ENCODE measurements at places on chromosomes 4 and X.

GRCh38 chr4:147447786-147448185 is 33.1 kb upstream of the EDNRA start:
- DNase-seq: no peak

DNA sequence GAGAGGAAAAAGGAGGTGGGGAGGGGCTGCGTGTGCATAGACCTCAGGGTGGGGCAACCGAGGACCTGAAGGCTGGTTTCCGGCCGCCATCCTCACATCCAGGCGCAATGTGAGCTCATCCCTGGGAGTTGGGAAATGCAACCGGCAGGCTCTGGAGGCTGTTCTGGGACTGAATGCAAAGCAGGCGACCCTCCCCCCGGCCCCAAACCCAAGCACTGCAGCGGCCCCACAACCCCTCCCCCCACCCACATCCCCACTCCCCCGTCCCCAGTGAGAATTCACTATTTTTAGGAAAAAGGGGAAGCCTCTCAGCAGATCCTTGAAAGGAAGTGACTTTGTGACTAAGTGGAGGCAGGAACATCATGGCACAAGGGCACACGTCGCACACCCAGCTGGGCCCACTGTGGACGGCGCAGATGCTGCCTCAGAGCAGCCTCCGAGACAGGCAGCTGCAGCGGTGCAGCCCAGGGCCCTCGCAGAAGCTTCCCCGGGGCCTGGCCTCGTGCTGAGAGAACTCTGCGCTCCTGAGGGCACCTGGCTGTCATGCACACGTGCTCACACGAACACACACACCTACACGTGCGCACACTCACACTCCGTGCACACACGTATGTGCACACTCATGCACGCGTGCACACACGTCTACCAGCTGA is 1.3 kb upstream of the PDE6B start:
- no peak for DNase-seq

DNA sequence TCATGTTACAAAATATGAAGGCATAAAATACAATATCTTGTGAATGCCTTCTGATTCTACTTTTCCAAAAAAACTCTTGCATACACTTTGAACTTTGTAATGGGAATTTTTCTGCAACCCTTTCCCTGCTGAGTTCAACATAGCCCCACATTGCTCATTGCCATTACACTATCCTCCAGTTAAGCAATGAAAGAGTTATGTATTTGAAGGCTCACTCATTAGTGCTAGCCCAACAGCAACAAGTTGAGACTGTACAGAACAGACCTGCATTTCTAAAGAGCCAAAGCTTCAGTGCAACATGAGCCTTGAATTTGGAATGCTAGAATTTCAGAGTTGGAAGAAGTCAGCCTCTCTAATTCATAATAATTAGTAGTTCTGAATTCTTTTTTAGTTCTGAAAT is 44.4 kb upstream of the STAG2 start:
- no peak for DNase-seq

DNA sequence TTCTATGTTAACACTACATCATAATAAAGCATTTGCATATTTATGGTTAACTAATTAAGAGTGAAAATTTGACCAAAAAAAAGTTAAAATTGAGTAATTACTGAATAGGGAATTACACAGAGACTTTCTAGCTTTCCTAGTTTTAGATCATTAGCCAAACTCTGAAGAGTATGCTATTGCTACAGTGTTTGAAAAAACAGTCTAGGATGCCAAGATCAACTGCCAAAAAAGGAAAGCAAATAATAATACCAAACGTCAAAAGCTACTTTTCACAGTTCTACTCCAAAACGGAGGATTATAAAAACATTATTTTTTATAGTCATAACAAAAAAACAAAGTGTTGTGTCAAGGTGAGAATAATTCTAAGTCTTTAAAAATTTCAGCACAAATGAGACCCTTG is 359.8 kb upstream of the CTSO start:
- DNase-seq: no peak

DNA sequence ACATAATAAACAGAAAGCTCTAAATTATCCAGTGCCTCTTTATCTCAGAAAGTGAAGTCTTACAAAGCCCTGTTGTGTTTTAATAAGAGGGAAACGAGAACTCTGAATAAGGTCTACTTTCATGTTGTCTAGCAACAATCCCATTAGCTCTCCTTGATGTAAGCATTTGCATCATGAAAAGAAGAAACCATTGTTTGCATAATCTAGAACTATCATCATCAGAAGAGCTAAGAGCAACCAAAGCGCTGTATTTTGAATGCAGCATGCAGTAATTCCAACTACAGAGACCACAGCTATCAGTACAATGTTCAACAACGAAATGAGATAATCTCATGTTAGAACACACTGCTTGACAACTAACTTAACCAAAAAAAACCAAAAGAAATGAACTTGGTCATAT is 257.1 kb downstream of the CAMK2D start:
- no peak for DNase-seq

- DNase-seq: no peak
These were observed 1.4 kb downstream of the COX7B start for GRCh38 chrX:77900688-77901087.

- no peak for DNase-seq
These were observed 37.9 kb upstream of the ARSJ start for GRCh38 chr4:114017120-114017917.

GRCh38 chrX:41265615-41266014 is 68.3 kb upstream of the DDX3X start:
- peak; percentile 47 for DNase-seq

GRCh38 chrX:30895370-30895769 is 6.3 kb upstream of the TAB3 start:
- no peak for DNase-seq

- DNase-seq: no peak
These were observed 63.0 kb upstream of the WDFY3 start for GRCh38 chr4:85029453-85029852.

GRCh38 chr4:15385928-15386327 is 41.9 kb upstream of the C1QTNF7 start:
- DNase-seq: no peak

DNA sequence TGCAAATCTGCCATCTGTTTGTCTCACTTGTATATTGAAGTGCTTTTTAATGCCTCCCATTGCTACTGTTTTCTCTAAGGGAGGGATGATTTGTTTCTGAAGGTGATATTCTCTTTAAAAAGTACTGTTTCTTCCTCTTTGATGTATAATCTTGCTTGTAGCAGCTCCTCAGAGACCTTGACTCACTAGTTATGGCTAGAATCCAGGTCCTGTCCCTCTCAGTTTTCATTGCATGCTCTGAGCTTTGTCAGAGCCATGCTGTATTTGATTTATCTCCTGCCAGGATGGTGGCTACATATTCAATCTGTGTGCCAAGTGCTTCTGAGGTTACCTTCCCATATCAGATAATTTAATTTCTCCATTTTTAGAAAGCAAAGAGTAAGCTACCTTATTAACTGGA is 56.0 kb downstream of the GLUD2 start:
- no peak for DNase-seq

GRCh38 chr4:114383067-114383466 is 215.5 kb upstream of the UGT8 start:
- no peak for DNase-seq

GRCh38 chr4:161813889-161814288 is 349.9 kb downstream of the FSTL5 start:
- DNase-seq: no peak

DNA sequence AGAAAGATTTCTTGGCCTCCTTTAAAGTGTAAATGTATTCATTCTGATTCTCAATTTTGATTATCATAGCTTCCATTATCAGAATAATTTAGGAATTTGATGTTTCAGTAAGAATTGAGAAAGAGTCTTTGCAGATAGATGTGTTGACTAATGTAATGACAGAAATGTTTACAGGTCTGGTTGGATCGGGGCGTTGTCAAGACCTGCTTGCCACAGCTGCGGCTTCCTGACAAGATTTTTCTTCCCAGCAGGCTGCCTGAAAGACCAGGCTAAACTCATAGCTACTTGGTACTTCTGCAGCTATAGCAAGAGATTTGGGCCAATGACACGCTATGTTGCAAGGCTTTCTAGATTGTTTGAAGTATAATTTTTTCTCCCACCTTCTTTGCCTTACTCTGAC is 91.5 kb upstream of the ANKRD50 start:
- DNase-seq: no peak

GRCh38 chr4:145840162-145840768 is 98.4 kb downstream of the ZNF827 start:
- DNase-seq: no peak

DNA sequence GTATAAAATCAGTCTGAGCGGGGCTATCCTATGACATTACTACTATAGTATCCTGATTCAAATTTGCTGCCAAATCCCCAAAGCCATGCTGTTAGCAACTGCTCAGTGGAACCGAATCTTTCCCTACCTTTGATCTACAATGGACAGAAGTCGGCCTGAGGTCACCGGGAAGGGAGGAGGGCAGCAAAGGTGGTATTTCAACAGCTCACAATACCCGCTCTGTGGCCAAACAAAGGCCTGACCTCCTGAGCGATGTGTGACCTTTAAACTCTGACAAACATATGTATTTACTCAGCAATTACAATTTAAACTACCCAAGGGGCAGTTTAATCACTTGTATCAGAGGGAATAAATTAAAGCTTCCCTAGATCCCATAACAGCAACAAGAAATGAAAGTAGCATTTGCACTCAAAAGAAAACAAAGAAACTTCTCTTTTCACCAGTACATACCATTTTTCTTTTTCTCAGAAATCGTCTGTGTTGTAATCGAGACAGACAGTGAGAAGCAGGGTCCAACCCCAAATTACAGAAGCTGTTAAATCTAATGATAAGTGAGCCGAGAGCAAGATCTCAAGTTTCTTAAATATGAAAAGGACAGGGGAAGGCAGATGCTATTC is 11.6 kb upstream of the TMEM128 start:
- DNase-seq: no peak

DNA sequence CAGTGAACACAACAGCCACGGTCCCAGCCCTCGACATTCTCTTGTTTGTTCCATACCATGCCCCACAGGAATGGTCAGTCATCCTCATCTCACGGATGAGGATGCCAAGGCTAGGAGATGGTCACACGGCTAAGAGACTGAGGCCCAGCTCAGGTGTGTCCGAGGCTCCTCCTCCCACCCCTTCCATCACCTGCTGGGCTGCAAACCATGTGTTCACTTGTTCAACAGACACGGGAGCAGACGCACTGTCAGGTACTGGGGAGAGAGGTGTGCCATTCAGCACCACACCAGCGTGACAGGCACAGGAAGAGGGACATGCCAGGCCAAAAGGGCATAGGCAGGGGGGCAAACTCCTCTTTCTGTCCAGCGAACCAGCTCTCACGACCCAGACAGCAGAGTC is 45.9 kb downstream of the ABLIM2 start:
- no peak for DNase-seq

GRCh38 chrX:67545036-67545821 is 1.4 kb downstream of the AR start:
- DNase-seq: no peak

DNA sequence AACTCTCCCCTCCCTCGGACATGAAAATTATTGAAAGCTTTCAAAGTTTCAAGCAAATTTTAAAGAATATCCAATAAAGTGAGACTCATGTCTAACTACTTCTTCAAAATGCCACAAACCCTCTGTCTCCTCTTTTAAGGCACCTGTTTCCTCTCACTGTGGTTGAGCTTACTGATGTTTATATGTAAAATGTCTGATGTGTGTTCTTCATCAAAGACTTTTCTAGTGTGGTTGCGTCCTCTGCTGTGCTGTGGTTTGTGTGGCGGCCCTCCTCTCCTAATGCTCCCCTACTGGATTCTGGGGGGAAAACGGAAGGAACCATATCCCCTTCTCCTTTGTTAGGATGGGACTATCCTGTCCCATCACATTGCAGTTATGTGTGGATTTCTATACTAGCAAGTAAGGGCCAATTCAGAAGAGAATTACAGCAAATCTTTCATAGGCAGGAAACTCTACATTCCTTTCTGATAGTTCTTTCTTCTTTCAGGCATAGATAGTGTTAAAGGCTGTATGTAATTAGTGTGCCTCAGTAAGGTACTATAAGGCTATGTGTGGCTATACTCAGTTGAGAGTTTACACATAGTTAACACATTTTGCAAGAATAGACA is 221.0 kb upstream of the GPRIN3 start:
- no peak for DNase-seq

- DNase-seq: peak; percentile 52
These were observed 2.1 kb upstream of the IL2 start for GRCh38 chr4:122458625-122459024.

GRCh38 chr4:16106956-16107355 is 23.1 kb upstream of the PROM1 start:
- no peak for DNase-seq

GRCh38 chr4:182179105-182179504 is 64.1 kb upstream of the TENM3 start:
- no peak for DNase-seq

DNA sequence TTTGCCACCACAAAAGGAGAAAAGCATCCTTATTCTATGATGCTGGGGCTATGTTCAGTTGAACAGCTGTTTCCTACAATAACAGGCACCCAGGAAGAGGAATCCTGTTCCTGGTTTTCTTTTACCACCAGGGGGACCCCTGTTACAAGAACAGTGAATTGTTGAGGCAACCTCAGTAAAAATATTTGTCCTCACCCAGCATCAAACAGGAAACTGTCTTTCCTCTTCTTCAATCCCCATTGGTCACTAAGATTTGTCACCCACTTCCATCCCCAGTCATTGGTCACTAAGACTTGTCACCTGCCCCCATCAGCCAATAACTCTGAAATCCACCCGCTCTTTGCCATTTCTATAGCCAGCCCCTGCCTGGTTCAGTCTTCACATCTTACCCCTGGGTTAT is 143.5 kb upstream of the GALNT7 start:
- DNase-seq: no peak

DNA sequence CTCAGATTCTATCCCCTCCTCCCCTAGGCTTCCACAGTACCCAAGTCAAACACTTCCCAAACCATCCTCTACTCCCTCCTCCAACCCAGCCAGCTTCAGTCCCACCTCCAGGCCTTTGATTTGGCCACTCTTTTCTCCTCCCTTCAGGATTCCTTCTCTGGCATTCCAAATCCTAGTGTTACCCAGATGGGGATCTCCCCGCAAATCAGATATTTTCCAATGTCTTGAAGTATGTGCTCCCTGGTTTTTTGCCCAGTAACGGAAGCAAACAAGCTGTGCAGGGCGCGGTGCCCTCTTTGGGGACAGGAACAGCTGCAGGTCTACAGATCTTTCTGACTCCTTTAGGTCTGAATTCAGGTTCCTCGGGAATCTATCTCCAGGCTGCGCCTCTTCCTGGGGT is 2.2 kb upstream of the SYN1 start:
- DNase-seq: no peak

- no peak for DNase-seq
These were observed 641.9 kb downstream of the NLGN4X start for GRCh38 chrX:5586726-5587125.

- DNase-seq: no peak
These were observed 2.7 kb upstream of the GAGE10 start for GRCh38 chrX:49300703-49301102.
